ENCODE measurements at places on chromosomes 13 and 19.

GRCh38 chr13:113737803-113738202, 21.2 kb upstream of the TMEM255B start:
- DNase-seq: no peak

- peak; percentile 73 for DNase-seq
Measured at GRCh38 chr13:49641801-49642291, 13.5 kb downstream of the ARL11 start.

- DNase-seq: no peak
Measured at GRCh38 chr13:101394605-101395004, 21.7 kb downstream of the NALCN start.

GRCh38 chr13:95087746-95088305, 213.4 kb downstream of the ABCC4 start:
- DNase-seq: peak; percentile 85

DNA sequence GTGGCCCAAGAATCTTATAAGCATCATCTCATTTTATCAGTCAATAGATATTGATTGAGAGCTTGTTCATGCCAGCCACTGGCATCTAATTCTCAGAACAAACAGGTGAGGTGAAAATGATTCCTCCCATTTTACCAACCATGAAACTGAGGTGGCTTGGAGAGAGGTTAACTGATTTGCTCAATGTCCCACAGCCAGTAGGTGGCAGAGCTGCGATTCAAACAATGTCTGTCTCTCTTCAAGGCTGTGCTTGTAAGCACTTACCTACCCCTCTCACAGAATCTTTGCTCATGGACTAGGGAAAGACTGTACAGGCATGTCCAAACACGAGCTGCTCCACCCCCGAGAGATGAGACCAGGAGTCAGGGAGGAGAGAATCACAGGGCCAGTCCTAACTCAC, 21.5 kb upstream of the GSX1 start:
- peak; percentile 62 for DNase-seq

- no peak for DNase-seq
Measured at GRCh38 chr19:17266589-17266974, 661 bp upstream of the BABAM1 start.

GRCh38 chr19:31286491-31286890, 62.7 kb downstream of the TSHZ3 start:
- DNase-seq: no peak

- DNase-seq: peak; percentile 20
Measured at GRCh38 chr13:60226507-60226906, 62.8 kb upstream of the DIAPH3 start.

- no peak for DNase-seq
Measured at GRCh38 chr13:91142572-91142971, 204.9 kb upstream of the MIR17HG start.

DNA sequence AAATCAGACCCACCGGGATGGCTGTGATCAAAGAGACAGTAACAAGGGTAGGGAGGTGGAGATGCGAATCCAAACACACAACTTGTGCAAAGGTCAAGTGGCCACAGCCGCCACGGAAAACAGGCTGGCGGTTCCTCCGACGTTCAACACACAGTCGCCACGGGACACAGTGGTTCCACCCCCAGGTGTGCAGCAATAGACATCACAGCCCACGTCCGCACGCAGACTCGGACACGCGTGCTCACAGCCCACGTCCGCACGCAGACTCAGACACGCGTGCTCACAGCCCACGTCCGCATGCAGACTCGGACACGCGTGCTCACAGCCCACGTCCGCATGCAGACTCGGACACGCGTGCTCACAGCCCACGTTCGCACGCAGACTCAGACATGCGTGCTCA, 70.1 kb downstream of the RASA3 start:
- DNase-seq: no peak

DNA sequence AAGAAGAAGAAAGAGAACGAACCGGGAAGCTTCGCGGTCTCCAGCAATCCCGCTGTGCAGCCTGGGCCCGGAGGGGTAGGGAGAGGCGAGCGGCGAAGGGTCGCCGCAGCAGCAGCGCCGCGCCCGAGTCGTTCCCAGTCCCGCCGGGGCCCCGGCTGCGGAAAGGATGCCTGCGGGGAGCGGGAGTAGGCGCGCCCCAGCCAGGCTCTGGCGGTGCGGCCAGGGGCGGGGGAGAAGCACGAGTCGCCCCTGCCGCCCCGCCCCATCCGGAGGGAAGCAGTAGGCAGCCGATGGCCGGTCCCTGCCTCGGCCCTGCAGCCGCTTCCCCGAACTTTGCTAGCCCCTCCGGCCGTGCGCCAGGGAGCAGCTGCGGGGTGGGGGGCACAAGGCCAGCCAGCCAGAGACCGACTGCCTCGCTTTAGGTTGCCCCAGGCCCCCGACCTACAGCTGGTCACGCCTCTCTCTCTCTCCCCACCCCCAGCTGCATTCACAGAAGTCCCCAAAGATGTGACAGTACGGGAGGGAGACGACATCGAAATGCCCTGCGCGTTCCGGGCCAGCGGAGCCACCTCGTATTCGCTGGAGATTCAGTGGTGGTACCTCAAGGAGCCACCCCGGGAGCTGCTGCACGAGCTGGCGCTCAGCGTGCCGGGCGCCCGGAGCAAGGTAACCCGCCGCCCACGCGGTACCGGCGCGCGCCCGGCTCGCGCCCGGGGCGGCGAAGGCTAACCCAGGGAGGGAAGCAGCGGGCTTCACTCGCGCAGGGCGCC, 1.1 kb downstream of the VSTM2B start:
- no peak for DNase-seq

DNA sequence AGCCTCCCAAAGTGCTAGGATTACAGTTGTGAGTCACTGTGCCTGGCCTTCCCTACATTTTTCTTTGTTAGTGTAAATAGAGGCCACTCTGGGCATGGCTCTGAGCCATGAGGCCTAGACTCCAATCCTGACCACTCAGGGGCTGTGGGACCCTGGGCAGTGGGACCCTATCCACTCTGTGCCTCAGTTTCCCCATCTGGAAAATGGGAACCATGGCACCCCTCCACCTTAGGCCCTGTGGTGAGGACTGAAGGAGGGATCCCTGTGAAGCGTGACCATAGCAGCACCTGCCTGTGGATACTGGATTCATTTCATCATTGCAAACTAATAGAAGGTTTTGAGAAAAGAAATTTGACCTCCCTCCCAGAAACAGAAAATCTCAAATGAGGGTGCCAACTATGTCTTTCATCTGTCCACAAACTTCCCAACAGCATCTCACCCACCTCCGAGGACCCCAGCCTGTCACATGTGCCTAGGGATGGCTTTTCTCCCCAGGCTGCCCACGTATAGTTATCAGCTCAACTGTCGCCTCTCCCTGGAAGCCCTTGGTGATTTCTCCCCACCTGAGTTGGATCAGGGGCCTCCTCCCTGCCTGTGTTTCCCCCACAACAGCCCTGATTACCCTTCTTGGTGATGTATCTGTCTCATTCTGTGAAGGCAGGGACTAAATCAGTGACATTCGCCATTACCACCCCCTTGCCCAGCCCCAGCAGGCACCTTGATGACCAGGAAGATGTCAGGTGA, 5.6 kb downstream of the ANGPTL8 start:
- DNase-seq: no peak

- no peak for DNase-seq
Measured at GRCh38 chr13:29835280-29836061, 14.9 kb downstream of the UBL3 start.

- DNase-seq: peak; percentile 51
Measured at GRCh38 chr13:20869540-20869939, 33.0 kb downstream of the XPO4 start.

GRCh38 chr19:3268326-3268725, 43.9 kb downstream of the CELF5 start:
- DNase-seq: no peak

- no peak for DNase-seq
Measured at GRCh38 chr19:31572976-31573298, 223.7 kb upstream of the TSHZ3 start.

DNA sequence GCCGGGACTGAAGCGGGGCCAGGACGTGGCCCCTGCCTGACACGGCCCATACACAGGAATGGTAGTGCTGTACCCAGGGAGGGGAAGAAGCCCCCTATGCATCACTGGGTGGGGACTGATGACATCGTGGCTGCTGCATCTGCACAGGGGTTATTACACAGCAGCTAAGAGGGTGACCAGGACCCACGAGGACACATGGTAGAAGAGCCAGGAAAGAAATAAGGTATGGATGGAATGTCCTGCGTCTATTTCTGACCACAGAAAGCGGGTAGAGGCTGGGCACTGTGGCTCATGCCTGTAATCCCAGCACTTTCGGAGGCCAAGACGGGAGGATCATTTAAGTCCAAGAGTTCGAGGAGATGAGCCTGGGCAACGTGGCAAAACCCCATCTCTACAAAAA, 24.1 kb downstream of the DCAF15 start:
- no peak for DNase-seq

DNA sequence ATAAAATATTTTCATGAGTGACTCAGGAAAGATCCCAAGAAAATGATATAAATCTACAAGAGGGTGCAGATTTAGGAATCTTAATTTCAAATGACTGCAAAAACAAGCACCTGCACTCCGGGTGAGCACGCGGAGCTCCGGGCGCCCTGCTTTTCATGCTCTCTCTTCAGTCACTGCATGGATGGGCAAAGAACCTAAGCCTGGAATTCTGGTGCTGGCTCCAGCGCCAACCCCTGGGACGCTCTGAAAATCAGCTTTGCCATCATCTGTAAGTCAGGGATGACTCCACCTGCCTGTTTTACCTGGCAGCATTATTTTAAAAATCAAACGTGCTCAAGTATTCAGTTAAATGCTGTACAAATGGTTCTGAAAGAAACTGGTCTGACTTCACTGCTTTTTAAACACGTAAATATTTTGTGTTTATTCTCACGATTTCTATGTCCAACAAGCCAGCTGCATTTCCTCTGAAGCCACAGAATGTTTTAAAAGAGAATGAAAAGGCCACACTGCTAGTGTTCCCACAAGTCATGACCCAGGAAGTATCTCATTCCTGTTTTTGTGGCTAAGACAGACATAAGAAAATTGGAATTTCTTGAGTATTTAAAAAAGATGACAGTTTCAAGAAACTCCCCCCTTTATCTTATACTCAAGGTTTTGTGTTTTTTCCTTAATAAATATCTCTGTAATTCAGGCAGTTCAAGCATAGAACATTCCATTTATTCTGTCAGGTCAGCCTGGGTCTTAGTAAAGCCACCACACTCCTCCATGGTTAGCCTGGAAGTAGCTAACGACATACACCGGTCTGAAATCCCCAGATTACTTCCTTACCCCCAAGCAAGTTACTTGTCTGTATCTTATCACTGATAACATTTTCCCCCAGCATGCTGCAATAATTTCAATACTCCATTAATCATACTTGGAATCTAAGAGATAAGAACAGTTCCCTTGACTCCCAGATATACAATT, 81.1 kb downstream of the COL4A1 start:
- DNase-seq: peak; percentile 18

GRCh38 chr13:28539625-28540286, 44.8 kb upstream of the FLT1 start:
- DNase-seq: no peak

DNA sequence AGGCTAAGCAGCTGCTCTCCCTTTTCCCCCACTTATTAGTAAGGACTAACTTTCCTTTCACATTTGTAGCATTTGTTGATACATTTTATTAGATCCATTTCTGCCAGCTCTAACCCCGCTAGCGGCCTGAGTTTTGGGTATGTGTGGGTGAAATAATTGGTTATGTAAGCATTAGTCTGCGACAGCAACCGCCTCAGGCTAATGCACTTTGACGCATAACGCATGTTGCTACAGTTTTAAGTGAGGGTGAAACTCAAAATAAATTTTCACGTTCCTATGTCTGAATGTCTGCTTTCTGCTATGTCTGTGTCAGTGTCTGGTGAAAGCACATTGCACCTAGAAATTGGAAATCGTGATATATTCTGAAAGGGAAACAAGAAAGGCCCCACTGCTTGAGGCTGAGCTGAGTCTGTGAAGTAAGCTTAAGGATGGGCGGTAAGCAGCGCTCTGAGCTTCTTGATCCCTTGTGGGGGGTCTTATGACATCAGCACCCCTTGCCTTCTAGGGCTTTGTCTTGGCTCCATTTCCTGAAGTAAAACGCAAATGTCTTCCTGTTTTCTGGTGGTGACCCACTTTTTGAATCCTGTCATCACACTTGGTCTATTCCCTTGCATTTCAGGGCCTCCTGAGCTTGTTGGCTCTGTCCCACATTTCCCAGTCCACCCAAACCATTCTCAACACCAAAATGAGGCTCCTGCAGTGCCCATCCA, 648.3 kb upstream of the ARGLU1 start:
- no peak for DNase-seq

GRCh38 chr13:91946498-91947070, 548.2 kb downstream of the GPC5 start:
- peak; percentile 56 for DNase-seq

GRCh38 chr13:71606818-71607217, 260.2 kb downstream of the DACH1 start:
- no peak for DNase-seq

DNA sequence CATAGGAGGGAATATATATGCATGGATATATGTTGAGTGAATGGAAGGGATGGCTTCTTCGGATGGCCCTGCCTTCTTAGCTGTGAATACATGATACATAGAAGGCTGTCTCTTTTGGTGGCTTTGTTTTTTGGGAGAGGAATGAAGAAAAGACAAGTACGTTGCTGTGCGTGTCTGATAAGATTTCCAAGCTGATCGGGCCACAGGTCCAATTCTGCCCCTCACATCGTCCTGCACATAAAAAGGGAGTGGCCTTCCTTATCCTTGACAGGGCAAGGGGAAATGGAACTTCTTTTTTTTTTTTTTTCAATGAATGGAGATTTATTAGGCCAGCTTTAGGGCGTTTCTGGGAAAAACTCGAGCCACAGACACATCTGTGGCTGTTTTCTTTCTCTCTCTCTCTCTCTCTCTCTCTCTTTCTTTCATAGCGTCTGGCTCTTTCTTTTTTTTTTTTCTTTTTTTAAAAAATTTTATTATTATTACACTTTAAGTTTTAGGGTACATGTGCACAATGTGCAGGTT, 103.8 kb upstream of the SPATA13 start:
- DNase-seq: peak; percentile 63

DNA sequence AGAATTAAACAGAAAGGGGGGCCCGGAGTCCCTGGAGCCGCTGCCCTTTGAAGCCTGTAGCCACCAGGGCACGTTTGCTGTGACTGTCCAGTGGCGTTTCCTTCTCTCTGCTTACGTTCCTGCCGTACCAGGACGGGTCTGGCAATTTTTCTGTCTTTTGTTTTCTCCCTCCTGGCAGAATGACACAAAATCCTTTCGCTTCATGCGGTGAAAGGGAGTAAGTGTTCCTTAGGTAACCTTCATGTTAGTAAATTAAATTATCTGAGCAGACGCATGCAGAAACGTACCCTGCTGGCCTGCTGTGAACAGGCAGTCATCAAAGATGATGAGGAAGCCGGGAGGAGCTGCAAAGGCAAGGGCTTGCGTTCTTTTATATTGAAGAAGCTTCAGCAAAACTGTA, 299.3 kb upstream of the ARGLU1 start:
- DNase-seq: peak; percentile 71

All from hematopoietic multipotent progenitor cell treated with erythropoietin and hydrocortisone succinate and interleukin-3 and kit ligand, for 6 days (in vitro differentiated cells).